BE2C (cell line): ENCODE measurements at places on chromosomes 3 and 15.

GRCh38 chr3:126124148-126124868 lies 40.4 kb upstream of the SLC41A3 start:
- peak; percentile 38 for DNase-seq

GRCh38 chr3:173912126-173912525 lies 514.6 kb downstream of the NLGN1 start:
- DNase-seq, result no peak

- no peak for DNase-seq
These were observed 656 bp downstream of the CD47 start for GRCh38 chr3:108090049-108090700.

GRCh38 chr15:52427804-52428203 lies 100.9 kb downstream of the MYO5A start:
- peak; percentile 41 for DNase-seq

GRCh38 chr3:175163686-175164085 lies 304.6 kb downstream of the NAALADL2 start:
- DNase-seq, result no peak

DNA sequence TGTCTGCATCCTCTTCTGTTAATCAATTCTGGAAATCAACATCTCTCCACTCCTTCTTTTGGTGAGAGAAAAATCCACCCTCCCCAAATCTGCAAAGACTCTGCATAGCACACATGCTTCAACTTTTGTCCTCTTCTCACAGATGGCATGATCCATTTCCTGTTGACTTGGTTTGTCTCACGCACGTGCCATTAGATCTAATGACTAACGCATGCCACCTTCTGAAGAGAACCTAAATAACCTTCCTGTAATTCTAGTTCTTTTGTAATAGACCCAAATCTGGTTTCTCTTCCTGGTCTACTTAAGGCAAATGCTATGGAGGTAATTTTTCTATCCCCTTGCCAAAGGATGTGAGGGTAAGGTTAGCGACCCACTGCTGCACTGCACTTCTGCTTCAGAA lies 51.0 kb upstream of the ATOSA start:
- DNase-seq, result no peak

- DNase-seq, result no peak
These were observed 132.7 kb upstream of the BHLHE40 start for GRCh38 chr3:4846543-4846942.
